ENCODE measurements at places on chromosomes 12 and 14.

DNA sequence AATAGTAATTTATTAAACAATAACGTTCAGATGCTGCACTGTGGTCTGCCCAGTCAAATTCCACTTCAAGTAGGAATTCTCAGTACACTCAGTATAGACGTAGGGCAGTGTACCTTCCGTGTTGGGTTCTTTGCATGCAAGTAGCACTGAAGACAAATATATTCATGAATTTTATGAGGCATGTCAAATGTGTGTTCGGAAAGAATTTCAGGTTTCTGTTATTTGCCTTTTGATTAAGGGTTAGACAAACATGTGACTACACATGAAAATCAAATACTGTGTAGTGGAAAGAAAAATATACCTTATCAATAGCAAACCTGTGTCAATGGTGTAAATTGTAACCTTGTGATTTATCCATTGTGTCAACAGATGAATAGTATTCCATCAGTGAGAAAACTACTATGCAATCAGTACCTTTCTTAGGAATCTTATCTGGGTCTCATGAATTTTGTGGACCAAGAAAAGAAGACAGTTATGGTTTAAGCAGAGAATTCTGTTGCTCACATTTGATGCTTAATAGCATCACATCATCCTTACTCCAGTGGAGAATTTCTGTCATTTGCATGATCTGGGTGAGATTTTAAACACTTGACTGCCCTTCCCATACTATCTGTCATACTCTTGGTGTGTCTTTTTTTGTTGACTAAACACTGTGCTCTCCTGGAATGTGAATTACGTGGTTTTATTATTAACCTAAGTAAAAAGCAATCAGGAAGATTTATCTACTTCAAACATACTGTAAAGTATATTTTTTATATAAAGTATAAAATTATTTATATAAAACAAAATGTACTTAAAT, 13.3 kb downstream of the TMEM260 start:
- DNase-seq, result no peak

DNA sequence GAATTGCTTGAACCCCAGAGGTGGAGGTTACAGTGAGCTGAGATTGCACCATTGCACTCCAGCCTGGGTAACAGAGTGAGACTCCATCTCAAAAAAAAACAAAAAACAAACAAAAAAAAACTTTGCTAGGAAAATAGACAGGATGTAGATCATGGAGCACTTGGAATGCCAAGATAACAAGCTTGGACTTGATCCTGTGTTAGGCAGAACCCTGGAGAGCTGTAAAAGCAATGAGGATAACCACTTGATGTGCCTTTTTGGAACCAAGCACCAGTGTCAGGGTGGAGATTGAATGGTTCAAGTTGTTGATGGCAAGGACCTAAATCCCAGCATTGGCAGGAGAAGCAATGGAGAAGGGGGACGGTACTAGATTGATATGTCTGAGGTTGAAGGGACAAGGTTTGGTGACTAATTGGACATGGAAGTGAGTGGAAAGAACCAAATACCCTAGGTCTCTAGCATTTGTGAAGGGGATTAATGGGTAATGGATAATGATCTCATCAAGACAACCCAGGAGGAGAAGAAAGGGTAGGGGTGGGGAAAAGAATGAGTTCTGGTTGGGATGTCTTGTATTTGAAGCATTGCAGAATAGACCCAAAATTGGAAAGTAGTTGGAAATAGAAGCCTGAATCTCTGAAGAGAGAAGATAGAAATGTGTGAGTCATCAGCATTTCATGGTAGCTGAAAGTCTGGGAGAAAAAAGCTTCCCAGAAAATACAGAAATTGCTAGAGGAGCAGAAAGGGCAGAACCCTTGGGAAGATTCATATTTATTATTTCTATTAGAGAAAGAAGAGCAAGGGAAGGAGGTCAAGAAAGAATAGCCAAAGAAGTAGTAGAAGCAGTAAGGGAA, 176.7 kb downstream of the NUAK1 start:
- DNase-seq, result no peak

- DNase-seq, result peak; percentile 11
These were observed 3.0 kb downstream of the MIS18BP1 start for GRCh38 chr14:45249856-45250575.

GRCh38 chr12:66624806-66625205, 54.1 kb downstream of the GRIP1 start:
- DNase-seq, result peak; percentile 52

- DNase-seq, result no peak
These were observed 784 bp downstream of the RPL6 start for GRCh38 chr12:112408621-112409020.

DNA sequence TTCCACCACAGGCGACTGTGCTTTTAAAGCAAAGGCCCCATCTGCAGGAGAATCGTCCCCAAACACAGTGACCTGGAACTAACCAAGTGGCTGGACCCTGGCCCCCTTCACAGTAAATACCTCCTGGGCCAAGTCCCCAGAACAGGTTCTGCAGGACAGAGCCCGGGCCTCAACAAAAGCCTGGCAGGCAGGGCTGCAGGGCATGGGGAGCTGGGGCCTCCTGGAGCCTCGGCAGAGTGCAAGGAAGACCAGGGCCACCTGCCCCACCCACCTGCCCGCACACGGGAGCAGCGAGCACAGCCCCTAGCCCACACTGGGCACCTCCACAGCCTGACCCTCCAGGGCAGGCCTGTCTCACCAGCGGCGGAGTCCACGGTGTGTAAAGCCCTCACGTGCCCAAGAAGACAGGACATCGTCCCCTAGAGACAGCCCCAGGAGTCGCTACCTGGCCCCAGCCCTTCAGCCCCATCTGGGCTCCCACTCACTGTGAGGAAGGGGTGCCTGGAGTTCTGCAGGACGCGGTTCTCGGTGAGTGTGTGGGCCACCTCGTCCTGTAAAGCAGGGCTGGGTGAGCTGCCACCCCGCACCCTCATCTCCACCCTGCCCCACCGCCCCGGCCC, 21.0 kb downstream of the AKT1 start:
- no peak for DNase-seq

- DNase-seq, result no peak
These were observed 20.0 kb downstream of the SLC15A4 start for GRCh38 chr12:128803788-128804187.

Measured in NAMALWA (cell line).